Kidney (tissue), 22 donors: ENCODE measurements at places on chromosomes 4 and X.
A peak's percentile ranks its signal among the peaks of the same experiment; 100 is the strongest.

- no peaks in the 10 kb centered on the region for H3K36me3 ChIP-seq
- H3K4me3 ChIP-seq, result no peak overlapping the region
- DNase-seq, result no peak
- H3K4me1 ChIP-seq, result peaks cover 5% of the 10 kb centered on the region
Observed at GRCh38 chr4:95552942-95553550, 4.3 kb upstream of the UNC5C start.

- no peak overlapping the region for H3K4me3 ChIP-seq
- no peaks in the 10 kb centered on the region for H3K27me3 ChIP-seq
- no peaks in the 10 kb centered on the region for H3K36me3 ChIP-seq
- no peak overlapping the region for H3K27ac ChIP-seq
- no peaks in the 10 kb centered on the region for H3K4me1 ChIP-seq
Observed at GRCh38 chr4:83865417-83866150, 329.7 kb downstream of the GPAT3 start.

DNA sequence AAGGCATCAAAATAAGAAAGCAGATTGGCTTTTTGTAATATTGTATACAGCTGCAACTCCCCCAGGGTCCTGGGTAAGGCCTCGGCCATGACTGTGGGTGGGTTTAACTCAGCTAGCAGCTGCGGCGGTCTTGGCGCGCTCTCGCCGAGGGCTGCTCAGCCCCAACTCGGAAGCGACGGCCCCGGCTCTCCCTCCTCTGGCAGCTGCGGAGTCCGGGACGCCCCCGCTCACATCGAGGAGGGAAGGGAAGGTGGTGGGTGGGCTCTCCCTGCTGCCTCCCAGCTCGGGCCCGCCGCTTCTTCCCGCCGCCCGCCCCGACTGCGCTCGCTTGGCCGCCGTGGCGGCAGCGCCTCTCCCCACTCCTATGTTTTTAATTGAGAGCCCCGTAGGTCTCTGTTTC lies 51.2 kb downstream of the GPR50 start:
- no peaks in the 10 kb centered on the region for H3K27me3 ChIP-seq
- H3K27ac ChIP-seq, result no peak overlapping the region
- DNase-seq, result no peak
- no peaks in the 10 kb centered on the region for H3K4me1 ChIP-seq
- H3K36me3 ChIP-seq, result no peaks in the 10 kb centered on the region

DNA sequence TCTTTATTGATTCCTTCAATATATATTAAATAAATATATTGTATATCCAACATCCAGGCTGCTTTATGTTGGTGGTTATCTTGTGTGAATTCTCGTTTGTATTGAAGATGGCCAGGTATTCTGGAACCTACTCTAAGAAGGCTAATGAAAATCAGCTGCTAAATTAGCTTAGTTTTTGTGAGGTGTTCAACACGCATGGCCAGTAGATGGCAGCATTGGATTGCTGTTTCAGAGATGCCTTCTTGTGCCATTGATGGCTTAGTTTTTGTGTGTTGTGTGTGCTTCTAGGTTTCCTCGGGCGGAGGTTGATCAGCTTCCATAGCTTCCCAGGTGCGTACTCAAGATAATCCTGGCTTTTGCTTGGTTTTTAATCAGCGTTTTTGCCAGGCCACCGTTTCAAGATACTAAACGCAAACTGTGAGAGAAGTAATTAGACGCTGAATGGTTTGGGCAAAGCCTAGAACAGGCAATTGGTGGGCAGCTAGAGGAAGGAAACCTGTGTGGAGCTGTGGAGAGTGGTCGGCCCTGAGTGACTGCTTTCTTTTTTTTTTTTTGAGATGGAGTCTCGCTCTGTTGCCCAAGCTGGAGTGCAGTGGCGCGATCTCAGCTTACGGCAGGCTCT lies 15.1 kb downstream of the NOCT start:
- H3K27ac ChIP-seq, result no peak overlapping the region
- peak; percentile 84 for DNase-seq
- no peak overlapping the region for H3K4me3 ChIP-seq
- H3K4me1 ChIP-seq, result no peaks in the 10 kb centered on the region
- H3K36me3 ChIP-seq, result no peaks in the 10 kb centered on the region

DNA sequence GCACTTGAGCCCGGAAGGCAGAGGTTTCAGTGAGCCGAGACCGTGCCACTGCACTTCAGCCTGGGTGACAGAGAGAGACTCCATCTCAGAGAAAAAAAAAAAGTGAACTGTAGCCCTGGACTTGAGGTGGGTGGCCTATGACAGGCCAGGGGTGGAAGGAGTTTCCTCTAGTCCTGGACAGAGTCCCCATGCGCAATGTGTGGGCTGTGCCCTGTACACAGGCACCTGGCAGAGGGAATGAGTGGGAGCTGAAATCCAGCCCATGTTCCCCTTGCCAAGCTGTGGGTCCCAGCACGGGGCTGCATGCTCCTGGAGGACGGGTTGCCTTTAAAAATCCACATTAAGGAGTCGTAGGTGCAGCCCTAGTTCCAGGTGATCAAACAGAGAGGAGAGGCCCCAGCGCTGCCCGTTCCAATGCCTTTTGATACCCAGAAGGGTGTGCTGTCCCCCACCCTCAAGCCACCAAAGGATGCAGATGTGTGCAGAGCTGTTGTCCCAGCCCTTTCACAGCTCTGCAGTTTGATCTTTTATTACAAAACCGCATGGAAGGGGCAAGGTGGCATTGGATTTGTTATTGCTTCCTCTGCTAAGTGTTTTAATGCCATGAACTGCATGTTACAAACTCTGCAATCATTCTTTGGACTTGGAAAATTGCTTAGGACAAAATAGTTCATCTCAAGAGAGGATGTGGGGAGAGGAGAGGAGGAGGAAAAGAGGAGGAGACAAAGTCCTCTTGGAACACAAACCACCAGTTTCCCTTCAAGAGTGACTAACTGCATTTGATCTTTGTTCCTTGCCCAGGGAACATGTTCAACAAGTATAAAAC lies 38.0 kb upstream of the PDK3 start:
- H3K36me3 ChIP-seq, result no peaks in the 10 kb centered on the region
- no peak overlapping the region for H3K4me3 ChIP-seq
- H3K4me1 ChIP-seq, result no peaks in the 10 kb centered on the region
- no peak overlapping the region for H3K27ac ChIP-seq

GRCh38 chr4:29453303-29453820 lies 1266.8 kb upstream of the PCDH7 start:
- no peaks in the 10 kb centered on the region for H3K4me1 ChIP-seq
- no peak overlapping the region for H3K27ac ChIP-seq
- DNase-seq, result no peak
- no peaks in the 10 kb centered on the region for H3K27me3 ChIP-seq
- no peaks in the 10 kb centered on the region for H3K36me3 ChIP-seq

DNA sequence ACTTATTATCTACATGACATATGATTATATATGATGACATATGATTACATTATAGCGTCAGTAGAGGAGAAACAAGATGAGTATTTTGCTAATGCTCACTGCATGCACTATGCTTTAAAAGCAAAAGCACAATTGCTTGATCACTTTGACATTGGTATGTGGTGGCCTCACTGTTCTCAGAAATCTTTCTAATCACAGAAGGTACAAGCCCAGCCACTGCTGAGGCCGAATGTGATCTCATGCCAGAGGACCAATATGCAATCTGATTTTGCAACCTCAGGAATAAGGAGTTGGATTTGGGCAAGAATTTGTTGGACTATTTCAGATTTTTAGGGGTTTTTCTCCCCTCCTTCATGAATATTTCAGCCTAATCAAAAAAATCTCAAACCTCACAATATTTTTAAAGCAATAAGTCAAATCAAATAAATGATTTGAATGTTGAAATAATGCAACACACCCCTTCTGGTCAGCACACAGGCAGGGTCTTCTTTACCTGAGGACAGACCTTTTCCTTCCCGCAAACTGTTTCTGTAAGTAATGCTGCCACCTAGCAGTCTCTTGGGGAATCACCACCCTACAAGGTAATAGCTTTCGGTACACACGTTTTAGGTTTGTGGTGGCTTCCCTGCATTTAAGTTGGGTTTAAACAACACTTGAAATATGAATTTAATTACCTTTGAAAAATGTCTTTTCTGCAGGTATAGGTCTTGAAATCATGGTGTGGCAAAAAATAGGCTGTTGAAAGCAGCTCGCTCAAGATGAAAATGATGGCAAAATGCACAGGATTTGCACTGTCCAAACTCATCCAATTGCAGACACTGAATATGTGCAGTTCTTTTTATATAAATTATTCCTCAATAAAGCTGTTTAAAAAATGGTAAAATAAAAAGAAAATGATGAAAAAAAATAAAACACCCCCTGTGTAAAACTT lies 4.8 kb upstream of the CXCL13 start:
- DNase-seq, result peak; percentile 25
- no peaks in the 10 kb centered on the region for H3K27me3 ChIP-seq
- no peak overlapping the region for H3K4me3 ChIP-seq
- H3K27ac ChIP-seq, result no peak overlapping the region
- no peaks in the 10 kb centered on the region for H3K4me1 ChIP-seq

DNA sequence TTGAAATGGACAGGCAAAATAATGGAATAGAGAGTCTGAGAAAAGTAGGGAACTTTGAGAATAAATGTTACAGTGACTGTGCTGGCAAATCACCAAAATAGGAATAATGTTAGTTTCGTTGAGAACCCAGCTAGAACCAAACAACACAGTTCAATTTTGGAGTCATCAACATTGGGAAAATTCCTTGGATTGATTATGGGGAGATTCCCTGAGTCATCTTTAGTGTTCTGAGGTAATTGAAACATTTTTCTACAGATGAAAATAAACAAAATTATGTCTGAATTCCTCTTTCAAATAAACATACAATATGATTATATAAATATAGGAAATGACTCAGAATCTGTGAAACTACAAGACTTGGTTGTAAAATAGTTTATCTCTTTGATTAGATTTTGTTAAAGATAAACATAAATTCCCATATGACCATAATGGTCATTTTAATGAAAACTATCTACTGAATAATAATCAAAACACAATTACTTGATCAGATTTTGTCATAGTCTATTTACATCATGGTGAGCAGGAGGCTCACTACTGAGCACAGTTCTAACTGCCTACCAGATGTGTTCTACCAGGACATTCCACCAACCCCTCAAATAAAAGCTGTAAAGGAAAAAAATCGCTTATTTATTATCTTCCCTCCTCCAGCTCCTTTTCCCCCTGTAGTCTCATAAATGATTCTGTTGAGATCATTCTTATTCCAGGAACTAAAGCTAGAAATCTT lies 51.4 kb upstream of the GABRA2 start:
- H3K27ac ChIP-seq, result no peak overlapping the region
- H3K4me3 ChIP-seq, result no peak overlapping the region
- DNase-seq, result no peak
- H3K36me3 ChIP-seq, result no peaks in the 10 kb centered on the region

- no peak overlapping the region for H3K27ac ChIP-seq
- DNase-seq, result no peak
- H3K4me3 ChIP-seq, result no peak overlapping the region
- peaks cover 32% of the 10 kb centered on the region for H3K36me3 ChIP-seq
Observed at GRCh38 chr4:7003176-7003878, 39.8 kb upstream of the TADA2B start.

DNA sequence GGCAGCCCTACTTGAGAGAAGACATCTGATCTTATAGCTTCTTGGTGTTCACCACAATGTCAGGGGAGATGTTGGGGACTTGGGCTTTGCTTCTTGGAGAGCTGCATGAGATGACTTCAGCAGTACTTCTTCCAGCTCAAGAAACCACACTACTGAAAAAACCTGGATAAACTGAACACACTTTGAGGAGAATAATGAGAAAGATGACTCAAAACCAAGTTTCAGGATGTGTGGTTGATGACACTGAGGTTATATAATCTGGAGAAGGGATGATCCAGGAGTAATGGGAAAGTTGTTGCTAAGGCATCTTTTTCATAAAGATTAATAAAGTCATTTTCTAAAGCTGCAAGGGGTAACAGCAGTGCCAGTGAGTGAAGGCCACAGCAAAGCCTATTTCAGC lies 58.4 kb upstream of the PNPLA4 start:
- H3K4me3 ChIP-seq, result no peak overlapping the region
- H3K4me1 ChIP-seq, result no peaks in the 10 kb centered on the region
- DNase-seq, result no peak

- no peak for DNase-seq
- H3K4me1 ChIP-seq, result no peaks in the 10 kb centered on the region
- H3K27ac ChIP-seq, result no peak overlapping the region
- H3K27me3 ChIP-seq, result no peaks in the 10 kb centered on the region
Observed at GRCh38 chr4:36785973-36786372, 458.6 kb upstream of the NWD2 start.

DNA sequence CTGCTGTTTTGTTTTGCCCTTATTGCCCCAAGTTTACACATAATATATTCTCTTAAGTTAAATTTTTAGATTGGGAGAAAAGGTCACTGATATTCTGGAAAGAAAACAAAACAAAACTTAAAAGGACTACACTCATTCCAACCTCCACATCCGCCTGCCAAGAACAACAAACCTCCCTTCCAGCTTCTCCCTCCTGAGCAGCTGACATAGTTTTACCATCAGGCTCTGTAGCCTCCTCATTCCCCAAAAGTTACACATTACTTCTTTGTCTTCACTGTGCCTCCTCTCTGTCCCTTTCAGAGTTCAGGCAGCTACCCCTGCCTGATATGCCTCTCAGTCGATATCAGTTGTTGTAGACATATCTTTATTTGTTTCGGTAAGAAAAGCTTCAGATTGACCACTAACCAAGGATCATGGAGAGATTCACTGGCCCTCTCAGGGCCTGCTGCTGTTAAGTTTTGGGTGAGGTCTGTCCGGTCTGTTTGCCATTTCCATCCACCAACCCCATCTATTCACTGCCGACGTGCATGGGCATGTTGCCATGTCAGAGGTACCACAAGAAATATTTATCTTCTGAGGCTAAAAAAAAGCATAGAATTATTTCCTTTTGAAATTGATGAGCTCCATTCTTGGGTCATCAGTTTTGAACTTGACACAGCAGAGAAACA lies 164.1 kb downstream of the GASK1B start:
- DNase-seq, result no peak
- no peaks in the 10 kb centered on the region for H3K27me3 ChIP-seq
- H3K4me1 ChIP-seq, result no peaks in the 10 kb centered on the region
- no peaks in the 10 kb centered on the region for H3K36me3 ChIP-seq
- no peak overlapping the region for H3K4me3 ChIP-seq
- H3K27ac ChIP-seq, result peak overlapping the region; percentile 7

DNA sequence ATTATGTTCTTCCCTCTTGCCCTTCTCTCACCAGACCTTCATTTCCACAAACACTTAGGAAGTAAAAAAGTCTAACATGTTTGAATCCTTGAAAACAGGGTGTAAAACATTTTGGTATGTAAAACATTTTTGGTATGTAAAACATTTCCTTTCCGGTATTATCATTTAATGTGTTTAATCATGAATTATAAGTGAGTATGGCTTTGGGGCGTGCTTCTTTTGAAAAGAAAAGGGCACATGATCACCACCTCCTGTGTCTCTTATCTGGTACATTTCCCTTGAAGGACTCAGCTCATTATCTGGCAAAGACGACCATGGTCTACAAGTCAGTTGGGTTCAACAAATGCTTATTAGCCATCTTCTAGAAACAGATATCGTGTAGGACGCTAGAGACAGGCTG lies 283.6 kb downstream of the FRMPD4 start:
- H3K4me3 ChIP-seq, result no peak overlapping the region
- no peaks in the 10 kb centered on the region for H3K36me3 ChIP-seq
- no peak for DNase-seq
- H3K27ac ChIP-seq, result no peak overlapping the region
- peaks cover 2% of the 10 kb centered on the region for H3K27me3 ChIP-seq
